HEK293T (cell line): ENCODE measurements at places on chromosomes 2 and 18.

GRCh38 chr2:156565066-156565710, 129.0 kb downstream of the GPD2 start:
- no peak for DNase-seq

DNA sequence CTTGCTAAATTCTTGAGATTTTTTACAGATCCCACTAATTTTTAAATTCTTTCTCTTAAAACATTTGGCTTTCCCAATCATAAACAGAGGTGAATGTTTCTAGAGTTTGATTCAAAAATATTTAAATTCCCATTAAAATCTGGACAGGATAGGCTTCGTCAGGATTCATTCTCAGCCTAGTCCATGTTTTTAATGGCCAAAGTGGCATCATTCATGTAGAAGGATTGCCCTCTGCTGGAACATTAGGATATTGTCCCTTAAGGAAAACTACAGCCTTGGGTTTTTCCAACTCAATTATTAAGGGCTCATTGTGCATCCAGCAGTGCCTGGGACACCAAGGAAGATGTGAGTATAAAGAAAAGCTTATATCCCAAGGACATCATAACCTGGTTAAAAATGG, 71.7 kb downstream of the TPGS2 start:
- peak; percentile 85 for DNase-seq

DNA sequence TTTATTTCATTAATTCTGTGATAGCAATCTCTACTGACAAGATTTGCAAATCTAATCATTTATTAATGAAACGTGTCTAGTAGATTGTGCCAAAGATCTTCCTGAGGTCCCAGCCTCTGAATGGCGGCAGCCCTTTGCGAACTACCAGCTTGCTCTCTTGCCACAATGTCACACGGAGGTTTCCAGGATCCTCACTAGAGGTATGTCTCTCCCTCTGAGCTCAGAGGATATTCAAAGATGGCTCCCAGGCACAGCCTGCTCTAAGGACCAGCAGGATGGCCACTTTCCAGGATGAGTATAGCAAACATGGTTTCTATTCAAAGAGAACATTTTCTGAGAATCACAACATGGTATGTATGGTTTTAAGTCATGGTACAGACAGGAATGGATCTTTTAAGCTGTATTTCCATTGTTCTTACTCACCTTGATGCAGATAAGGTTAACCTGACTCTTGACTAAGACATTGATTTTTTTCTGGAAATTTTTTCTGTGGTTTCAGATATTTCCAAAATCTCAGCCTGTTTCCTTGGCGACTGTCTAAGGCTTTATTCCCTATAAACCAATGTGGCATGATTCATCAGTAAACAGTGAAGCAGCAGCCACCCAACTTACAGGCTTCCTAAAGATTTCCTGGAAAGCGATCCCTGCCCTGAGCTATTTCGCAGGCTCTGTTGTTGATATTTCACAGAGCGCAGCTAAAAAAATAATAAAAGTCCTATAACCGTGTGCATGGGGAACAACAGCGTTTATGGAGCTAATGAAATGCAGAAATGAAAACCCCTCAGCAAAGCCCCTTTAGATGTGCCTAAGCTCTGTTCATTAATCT, 54.1 kb upstream of the KLF7 start:
- no peak for DNase-seq

DNA sequence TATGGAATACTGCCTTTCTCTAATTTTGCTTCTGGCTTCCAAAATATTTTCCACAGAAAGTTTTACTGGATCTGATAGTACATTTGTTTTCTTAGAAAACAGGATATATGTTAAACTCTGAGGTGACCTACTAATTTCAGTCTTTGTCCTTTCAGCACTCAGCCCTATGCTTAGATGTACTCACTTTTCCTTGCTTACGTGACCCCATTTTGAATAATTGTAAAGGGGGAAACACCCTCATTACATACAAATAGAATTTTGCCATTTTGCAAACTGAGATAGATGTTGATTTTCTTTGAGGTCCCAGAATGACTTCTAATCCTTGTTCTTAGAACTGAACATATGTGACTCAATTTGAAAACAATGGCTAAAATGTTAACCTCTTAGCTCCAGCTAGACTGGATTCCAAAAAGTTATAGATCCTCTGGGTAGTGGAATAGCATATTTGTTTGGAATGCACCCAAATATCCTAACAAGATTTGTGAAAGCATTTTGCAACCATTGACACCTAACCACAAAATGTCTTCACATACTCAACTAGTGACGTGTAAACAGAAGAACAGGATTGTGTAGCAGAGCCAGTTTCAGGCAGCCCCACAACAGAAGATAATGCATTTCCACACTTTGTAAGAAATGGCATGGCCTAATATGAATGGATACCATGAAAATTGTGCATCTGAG, 44.8 kb upstream of the EHBP1 start:
- no peak for DNase-seq

GRCh38 chr2:233221378-233222063, 30.0 kb upstream of the ATG16L1 start:
- no peak for DNase-seq

DNA sequence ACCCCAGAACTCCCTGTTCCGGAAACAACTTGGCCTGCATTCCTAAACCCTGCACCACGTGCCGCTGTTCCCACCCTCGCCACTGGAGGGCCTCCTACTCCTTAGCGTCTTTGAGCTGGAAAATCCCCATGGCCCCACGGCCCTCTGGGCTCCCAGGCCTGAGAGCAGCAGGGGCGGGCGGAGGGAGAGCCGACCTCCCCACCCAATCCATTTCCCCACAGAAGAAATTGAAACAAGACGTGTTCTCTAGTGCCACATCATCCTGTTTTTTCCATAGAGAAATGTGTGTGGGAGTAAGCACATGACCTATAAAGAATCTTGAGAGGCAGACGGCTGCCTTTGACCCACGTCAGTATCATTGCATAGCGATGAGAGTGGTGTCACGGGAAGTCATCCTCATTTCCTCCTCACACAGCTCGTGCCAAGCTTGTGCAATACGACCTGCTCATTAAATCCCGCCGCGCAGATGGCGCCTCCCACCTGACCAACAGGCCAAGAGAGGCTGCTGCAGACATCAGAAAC, 79.2 kb downstream of the LAMA1 start:
- peak; percentile 65 for DNase-seq

GRCh38 chr18:21777814-21778213, 37.2 kb downstream of the MIB1 start:
- DNase-seq: no peak

DNA sequence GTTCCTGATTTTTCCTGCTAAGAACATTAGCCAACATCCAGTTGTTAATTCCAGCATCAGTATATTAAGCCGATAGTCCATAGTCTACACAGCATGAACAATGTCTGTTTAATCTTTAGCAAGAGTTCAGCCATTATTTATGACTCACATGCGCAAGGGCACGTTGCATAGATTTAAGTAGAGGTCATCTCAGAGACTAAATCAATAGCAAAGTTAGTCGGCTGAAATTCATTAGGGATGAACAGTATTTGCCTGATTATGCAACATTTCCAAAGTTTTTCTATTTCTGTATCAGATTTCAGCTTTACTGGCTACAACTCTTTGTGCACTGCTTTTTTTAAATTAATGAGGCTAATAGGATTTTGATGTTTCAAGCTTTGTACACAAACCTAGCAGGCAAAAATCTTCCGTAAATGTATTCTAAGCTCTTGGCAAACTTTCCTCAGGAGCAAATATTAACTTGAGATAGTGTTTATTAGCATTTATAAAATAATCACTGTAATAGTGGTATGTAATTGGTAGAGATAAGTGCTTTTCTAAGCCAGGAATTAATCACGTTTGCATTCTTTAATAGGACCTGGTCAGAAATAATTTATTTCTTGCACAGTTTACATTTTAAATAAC, 578.7 kb upstream of the ID2 start:
- no peak for DNase-seq

DNA sequence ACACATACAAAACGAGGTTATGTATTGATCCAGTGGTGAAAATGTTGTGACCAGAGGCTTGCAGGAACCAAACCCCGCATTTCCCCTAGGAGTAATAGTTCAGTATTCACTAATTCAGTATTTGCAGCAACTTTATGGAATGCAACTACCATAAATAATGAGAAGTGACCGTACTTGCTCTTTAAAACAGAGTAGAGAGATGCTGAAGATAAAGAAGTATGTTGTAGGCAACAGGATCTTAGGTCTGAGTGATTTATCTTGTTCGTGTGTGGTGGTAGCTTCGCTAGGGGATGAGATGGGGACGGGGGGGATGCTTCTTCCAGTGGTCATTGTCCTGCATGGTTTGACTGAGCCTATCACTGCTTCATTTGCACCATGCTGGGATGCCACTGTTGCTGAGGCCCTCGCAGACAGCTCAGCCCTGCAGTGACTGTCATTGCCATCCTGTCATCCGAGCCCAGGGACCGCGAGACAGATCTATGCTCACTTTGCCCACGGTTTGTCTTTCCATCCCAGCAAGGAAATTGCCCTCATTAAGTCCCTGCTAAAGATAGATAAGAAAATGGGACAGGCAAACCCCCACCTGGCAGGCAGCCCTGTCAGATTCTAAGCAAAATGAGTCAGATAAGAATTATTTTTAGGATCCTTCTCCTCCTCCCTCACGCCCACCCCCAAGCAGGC, 181.3 kb downstream of the CTIF start:
- no peak for DNase-seq

DNA sequence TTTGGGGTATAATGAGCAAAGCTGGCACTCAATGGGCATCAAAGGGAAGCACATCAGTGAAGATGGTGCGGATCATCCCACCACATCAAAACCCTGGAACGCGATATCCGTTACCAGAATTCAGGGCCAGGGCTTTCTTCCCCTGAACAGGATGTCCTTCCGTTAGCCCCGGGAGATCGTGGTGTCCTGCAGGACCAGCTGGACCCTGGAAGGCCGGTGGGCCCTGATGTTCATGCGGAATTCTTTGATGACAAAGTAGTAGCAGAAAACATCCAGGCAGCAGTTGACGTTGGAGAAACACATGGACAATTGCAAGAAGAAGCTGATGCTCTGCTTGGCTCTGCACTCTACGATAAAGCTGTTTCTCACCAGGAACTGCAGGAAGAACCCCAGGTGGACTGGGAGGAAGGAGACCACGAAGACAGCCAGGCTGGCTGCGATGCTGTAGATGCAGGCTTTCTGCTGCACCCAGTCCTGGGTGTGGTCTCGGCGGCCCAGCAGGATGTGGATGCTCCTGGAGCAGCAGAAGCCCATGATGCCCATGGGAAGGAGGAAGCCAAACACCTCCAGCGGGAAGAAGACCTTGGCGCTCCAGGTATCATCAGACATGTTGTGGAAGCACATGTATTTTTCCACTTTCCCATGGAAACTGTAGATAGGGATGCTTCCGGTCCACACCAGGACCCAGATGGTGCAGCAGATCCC, 15.0 kb downstream of the GPR55 start:
- no peak for DNase-seq

DNA sequence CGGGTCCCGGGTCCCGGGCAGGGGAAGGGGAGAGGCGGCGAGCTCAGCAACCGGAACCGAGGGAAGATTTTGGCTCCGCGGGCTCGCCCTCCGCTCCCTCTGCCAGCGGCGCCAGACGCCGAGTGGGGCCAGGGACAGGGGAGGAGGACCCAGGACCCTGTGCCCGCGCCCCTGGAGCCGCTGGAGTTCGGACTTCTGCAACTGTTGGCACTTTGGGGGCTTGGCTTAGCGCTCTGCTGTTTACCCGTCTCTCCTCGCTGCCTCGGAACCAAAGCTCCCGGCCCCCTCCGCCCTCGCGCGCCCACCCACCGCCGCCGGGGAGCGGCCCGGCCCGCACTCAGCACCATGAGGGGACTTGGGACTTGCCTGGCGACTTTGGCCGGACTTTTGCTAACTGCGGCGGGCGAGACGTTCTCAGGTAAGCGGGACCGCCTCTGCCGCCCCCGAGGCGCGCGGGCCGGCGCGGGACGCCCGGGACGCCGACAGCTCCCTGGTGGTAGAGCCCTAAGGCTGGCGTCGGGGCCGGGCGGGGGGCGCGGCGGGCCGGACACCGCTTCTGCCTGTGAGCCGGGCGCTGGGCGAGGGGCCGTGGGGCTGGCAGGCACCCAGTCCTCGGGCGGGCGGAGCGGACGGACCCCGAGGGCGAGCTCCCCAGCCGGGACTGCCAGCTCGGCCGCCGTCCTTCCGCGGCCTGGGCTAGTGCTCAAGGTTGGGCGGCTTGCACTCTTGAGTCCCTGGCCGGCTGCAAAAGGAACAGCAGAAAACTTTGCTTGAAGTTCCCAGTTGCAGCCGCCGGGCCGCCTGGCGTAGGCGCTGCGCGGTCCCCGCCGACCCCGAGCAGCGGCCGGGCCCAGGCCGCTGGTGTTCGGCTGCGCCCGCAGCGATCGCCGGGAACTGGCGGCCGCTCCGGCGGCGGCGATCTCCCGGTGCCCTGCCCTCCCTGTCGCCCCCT, 634 bp downstream of the PTPRM start:
- DNase-seq: peak; percentile 31

GRCh38 chr2:64485961-64486360, 32.0 kb downstream of the LGALSL start:
- no peak for DNase-seq

- no peak for DNase-seq
Measured at GRCh38 chr2:187934236-187934635, 357.4 kb upstream of the GULP1 start.

DNA sequence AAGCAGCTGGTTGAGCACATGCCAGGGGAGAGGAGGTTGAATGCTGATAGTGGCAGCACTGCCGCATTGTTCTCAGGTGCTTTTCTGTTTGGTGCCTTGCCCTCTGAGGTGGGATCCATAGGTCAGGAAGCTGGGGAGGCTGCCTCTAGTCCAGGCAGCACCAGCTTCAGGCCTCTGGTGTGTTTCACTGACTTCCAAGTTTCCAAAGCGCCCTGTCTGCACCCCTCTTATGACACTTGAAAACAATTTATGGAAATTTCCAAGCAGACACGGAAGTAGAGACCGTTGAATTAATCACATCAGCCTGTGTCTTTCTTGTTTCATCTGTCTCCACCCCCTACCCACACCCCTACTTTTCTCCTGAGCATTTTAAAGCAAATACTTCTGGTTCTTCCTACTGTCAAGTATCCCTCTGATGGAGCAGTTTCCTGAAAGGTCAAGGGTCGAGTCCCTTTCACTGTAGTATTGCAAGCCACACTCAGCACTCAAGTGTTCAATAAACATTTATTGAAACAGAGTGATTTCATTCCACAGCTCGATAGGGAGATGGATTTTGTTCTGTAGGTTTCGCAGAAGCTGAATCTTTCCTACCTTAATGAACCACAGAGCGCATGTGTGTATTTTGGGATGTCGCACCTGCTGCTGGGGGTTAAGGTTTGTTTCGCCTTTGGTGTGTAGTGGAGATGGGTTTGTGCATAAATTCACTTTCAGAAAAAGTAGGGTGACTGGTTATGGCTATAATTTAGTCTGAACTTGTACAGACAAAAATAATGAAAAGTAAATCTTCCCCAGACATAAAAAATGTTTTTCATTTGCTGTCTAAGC, 21.4 kb downstream of the DGKD start:
- no peak for DNase-seq

- DNase-seq: no peak
Measured at GRCh38 chr2:230930149-230930780, 5.2 kb upstream of the GPR55 start.
